Left lobe of liver (tissue), 2 donors: ENCODE measurements at places on chromosomes 5 and 9.

- DNase-seq: no peak
These were observed 432 bp downstream of the HSPA9 start for GRCh38 chr5:138574744-138575193.

DNA sequence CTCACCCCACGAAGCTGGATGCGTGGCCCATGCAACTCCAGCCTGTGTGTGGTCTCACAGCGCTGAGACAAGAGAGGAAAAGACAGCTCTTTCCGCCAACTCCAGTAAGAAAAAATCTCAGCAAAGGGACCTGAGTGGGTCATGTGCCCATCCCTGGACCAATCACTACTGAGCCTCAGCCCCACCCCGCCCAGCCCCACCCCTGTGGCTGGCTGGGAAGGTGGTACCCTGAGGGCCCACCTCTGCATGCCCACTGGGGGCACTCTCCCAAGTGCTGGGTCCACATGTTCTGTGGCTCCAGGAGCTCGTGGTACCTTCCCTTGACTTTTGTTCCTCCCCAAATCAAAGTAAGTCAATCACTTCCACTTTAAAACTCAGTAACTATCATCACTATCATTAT lies 105.1 kb upstream of the SMIM23 start:
- peak; percentile 18 for DNase-seq

- DNase-seq: no peak
These were observed 160.1 kb downstream of the HMHB1 start for GRCh38 chr5:143972068-143972467.

GRCh38 chr5:138138949-138139780 lies at the start of gene NME5:
Gene NME5, minus strand, starts transcription at chr5:138139428. Its CDS starts 648 bp downstream, at chr5:138138780.
- DNase-seq: peak; percentile 60

- no peak for DNase-seq
These were observed 222.8 kb downstream of the NR2F1-AS1 start for GRCh38 chr5:93358176-93358575.

DNA sequence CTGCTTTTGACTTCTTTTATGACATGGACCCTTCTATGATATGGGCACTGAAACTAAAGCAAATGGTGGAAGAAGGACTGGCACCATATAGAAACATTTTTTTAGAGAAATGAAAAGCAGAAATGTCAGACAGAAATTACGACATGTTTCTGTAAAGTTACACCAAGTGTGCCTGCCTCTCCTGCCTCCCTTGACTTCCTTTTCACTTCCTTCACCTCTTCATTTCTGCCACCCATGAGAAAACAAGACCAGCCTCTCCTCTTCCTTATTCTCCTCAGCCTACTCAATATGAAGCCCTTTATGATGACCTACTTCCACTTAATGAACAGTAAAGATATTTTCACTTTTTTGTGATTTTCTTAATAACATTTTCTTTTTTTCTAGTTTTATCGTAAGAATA lies 44.5 kb downstream of the ERCC6L2 start:
- DNase-seq: no peak

- DNase-seq: no peak
These were observed 17.5 kb upstream of the TMEFF1 start for GRCh38 chr9:100455470-100455869.

- no peak for DNase-seq
These were observed 250.5 kb downstream of the DENND1A start for GRCh38 chr9:123679330-123679987.

GRCh38 chr5:158546748-158547147 lies 553.0 kb downstream of the EBF1 start:
- DNase-seq: no peak

DNA sequence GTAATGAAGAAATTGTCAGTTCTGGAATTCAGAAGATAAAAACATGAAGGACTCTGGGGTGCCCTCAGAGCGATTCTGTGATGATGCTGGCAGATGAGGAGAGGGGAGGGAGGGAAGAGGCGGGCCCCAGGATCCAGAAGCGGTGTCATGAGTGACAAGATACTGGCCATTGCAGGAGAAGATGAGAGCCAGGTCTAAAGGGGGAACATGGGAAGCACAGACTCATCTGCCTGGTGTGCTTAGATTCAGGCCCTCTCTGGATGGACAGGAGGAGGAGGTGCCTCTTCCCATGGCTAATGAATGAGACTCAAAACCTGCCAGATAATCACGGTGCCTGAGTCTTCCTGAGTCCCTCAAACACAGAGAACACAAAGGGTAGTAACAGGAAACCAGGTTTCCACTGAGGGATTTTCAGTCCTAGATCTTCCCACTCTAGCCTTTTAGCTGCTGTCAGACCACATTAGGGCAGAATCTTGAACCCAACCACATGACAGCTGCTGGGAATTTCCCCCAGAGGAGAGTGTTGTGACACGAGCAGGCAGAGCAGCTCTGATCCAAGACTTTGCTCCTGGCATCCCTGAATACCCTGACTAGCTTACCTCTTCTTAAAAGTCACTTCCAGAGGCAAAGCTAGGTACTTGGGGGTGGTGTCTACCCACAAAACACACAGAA lies 28.2 kb upstream of the HSPA9 start:
- no peak for DNase-seq
